Lower lobe of right lung (tissue), 2 donors: ENCODE measurements at places on chromosomes 12 and 14.
A peak's percentile ranks its signal among the peaks of the same experiment; 100 is the strongest.

GRCh38 chr14:104421892-104422828 is 157.4 kb upstream of the C14orf180 start:
- no peak overlapping the region for H3K27ac ChIP-seq
- peaks cover 4% of the 10 kb centered on the region for H3K27me3 ChIP-seq
- no peaks in the 10 kb centered on the region for H3K36me3 ChIP-seq

- no peak overlapping the region for H3K27ac ChIP-seq
- peaks cover 56% of the 10 kb centered on the region for H3K4me1 ChIP-seq
- no peak for DNase-seq
- no peaks in the 10 kb centered on the region for H3K27me3 ChIP-seq
These were observed 80.4 kb downstream of the PITPNM2 start for GRCh38 chr12:123070267-123071081.

DNA sequence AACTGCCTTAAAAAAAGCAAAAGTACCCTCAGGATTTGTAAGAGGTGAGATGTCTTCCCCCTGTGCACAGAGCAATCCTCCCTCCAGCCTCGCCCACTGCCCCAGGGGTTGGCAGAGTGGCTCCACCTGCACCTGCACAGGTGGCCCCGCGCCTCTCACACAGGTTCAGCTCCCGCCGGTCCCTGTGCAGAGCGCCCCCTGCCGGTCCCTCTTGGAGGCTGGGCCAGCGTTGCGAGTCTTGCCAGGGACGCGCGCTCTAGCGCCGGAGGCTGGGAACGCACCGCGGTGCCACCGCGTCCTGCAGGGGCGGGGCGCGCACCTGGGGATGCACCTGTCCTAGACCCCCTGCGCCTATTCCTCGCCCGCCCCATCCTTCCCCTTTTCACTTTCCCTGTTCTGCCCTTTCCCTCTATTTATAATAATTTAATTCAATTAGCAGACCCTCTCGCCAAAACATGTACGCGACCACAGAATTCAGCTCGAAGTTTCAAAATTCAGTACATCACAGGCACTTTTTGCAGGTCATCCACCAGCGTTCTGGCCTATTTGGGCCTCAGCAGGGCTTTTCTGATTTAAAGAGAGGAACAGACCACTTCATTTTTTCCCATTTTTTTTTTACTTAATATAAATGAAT is 618.6 kb downstream of the AACS start:
- no peaks in the 10 kb centered on the region for H3K36me3 ChIP-seq
- H3K27me3 ChIP-seq = peaks cover 4% of the 10 kb centered on the region
- H3K4me3 ChIP-seq = no peak overlapping the region
- DNase-seq = peak; percentile 59
- H3K4me1 ChIP-seq = no peaks in the 10 kb centered on the region

- no peaks in the 10 kb centered on the region for H3K27me3 ChIP-seq
- peak; percentile 94 for DNase-seq
- peak within 1 kb of the TSS; percentile 89 for H3K4me3 ChIP-seq
- no peaks in the 10 kb centered on the region for H3K36me3 ChIP-seq
- H3K4me1 ChIP-seq = peaks cover 30% of the 10 kb centered on the region
These were observed at the start of gene TMTC2 for GRCh38 chr12:82686168-82687020. TMTC2 (plus strand) TSS chr12:82686906.

DNA sequence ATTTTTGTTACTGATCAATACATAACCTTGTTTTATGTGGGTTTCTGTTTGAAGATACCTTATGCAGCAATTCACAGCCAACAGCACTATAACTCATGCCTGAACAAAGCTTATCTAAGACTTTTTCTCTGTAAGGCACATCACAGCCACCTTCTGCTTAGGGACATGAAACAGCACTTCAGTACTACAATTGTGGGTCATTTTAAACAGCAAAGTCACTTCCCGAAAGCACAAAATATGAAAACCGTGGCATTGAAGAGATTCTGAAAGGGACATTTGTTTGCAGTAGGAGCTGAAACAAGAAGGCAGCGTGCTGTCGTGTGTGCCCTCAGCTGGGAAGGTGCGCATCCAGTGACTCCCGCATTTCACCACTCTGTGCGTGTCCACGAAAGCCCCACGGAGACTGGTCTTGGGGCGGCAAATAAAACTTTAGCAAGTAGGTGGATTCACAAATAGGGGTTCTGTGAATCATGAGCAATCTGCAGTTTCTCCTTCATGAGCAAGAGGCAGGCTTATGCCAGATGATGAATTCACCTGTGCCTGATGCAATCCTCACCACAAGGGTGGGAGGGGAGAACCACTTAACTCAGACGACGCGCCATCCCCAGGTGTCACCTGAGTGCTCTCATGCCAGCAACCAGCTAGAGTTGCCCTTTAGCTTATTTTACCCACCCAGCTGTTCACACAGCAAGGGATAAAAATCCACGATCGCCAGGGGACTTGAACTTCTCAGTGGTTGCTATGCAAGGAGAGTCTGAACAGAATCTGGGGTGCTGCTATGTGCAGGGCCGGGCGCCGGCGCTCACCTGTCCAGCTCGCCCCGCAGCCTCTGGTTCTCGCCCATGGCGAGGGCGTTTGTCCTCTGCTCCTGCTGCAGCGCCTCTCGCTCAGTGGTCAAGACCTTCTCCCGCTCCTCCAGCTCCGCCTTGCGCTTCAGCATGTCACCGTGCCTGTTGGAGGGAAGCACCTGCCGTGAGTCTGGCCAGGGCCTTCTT is 54.9 kb upstream of the GPR68 start:
- H3K4me3 ChIP-seq = no peak overlapping the region
- no peaks in the 10 kb centered on the region for H3K4me1 ChIP-seq
- H3K27me3 ChIP-seq = no peaks in the 10 kb centered on the region
- H3K36me3 ChIP-seq = peaks cover 82% of the 10 kb centered on the region

DNA sequence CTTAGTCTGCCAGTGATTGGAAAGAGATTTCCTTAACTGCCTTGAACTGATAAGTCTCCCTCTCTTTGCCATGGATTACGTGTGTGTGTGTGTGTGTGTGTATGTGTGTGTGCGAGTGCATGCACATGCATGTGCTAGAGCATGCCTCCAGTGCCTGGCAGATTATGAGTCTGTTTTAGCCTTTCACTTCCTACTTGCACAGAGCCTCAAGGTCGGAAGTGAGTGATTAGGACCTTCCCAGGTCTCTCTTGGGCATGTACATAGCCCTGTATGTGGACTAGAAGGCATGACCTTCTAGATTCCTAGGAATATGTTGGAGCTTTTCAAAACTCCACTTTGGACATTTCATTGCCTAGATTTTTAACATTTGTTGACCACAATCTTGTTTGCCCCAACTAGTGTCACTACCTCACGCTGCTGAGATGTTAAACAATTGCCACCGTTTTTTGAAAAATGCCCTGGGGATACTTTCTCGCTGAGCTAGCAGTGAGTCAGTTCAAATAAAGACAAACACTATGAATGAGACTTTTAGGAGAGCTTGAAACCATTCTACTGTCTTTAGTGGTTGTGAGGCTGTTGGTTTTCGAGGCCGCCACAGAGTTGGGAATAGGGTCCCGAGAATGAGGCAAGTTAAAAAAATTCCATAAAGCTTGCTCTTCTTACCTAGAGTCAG is 28.2 kb downstream of the KIAA0586 start:
- peaks cover 79% of the 10 kb centered on the region for H3K36me3 ChIP-seq
- H3K27me3 ChIP-seq = no peaks in the 10 kb centered on the region
- no peak for DNase-seq
- no peaks in the 10 kb centered on the region for H3K4me1 ChIP-seq
- no peak overlapping the region for H3K4me3 ChIP-seq
- no peak overlapping the region for H3K27ac ChIP-seq

- DNase-seq = no peak
- no peak overlapping the region for H3K27ac ChIP-seq
- H3K4me3 ChIP-seq = no peak overlapping the region
- no peaks in the 10 kb centered on the region for H3K27me3 ChIP-seq
- H3K36me3 ChIP-seq = no peaks in the 10 kb centered on the region
- H3K4me1 ChIP-seq = no peaks in the 10 kb centered on the region
These were observed 26.8 kb upstream of the CLIP1 start for GRCh38 chr12:122449317-122449716.

- no peaks in the 10 kb centered on the region for H3K4me1 ChIP-seq
- no peak overlapping the region for H3K4me3 ChIP-seq
- no peaks in the 10 kb centered on the region for H3K36me3 ChIP-seq
- DNase-seq = no peak
- no peaks in the 10 kb centered on the region for H3K27me3 ChIP-seq
These were observed 352.6 kb downstream of the BMP4 start for GRCh38 chr14:53603994-53604393.

- no peaks in the 10 kb centered on the region for H3K4me1 ChIP-seq
- H3K36me3 ChIP-seq = no peaks in the 10 kb centered on the region
These were observed 1093.2 kb downstream of the TMEM121 start for GRCh38 chr14:106619606-106620005.

GRCh38 chr12:108734200-108734906 is 3.0 kb upstream of the CORO1C start:
- H3K36me3 ChIP-seq = no peaks in the 10 kb centered on the region
- peaks cover 20% of the 10 kb centered on the region for H3K4me1 ChIP-seq
- no peak overlapping the region for H3K4me3 ChIP-seq
- H3K27me3 ChIP-seq = no peaks in the 10 kb centered on the region
- H3K27ac ChIP-seq = no peak overlapping the region

GRCh38 chr14:95667249-95667693 is 19.0 kb upstream of the TCL1B start:
- H3K4me3 ChIP-seq = no peak overlapping the region
- H3K36me3 ChIP-seq = no peaks in the 10 kb centered on the region
- DNase-seq = no peak
- peaks cover 14% of the 10 kb centered on the region for H3K27me3 ChIP-seq

DNA sequence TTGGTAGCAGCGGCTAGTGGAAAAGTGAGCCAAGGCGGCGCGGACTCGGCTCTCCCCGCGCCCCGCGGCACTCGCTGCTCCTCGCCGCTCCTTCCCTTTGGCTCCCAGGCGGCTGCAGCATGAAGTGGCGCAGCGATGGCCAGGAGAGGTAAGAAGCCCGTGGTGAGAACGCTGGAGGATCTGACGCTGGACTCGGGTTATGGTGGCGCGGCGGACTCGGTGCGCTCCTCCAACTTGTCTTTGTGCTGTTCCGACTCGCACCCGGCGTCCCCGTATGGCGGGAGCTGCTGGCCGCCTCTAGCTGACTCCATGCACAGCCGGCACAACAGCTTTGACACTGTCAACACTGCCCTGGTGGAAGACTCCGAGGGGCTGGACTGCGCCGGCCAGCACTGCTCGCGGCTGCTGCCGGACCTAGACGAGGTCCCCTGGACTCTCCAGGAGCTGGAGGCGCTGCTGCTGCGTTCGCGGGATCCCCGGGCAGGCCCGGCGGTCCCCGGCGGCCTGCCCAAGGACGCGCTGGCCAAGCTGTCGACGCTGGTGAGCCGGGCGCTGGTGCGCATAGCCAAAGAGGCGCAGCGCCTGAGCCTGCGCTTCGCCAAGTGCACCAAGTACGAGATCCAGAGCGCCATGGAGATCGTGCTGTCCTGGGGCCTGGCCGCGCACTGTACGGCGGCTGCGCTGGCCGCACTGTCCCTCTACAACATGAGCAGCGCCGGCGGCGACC is 225.6 kb upstream of the CRY1 start:
- peak; percentile 47 for DNase-seq
- H3K36me3 ChIP-seq = no peaks in the 10 kb centered on the region
- peaks cover 36% of the 10 kb centered on the region for H3K4me1 ChIP-seq
- peaks cover 80% of the 10 kb centered on the region for H3K27me3 ChIP-seq

GRCh38 chr12:42275499-42275898 is 37.5 kb upstream of the YAF2 start:
- H3K27me3 ChIP-seq = no peaks in the 10 kb centered on the region
- H3K36me3 ChIP-seq = no peaks in the 10 kb centered on the region
- H3K4me1 ChIP-seq = no peaks in the 10 kb centered on the region
- no peak overlapping the region for H3K27ac ChIP-seq
- no peak for DNase-seq

GRCh38 chr14:33720284-33720787 is 230.5 kb downstream of the EGLN3 start:
- no peak overlapping the region for H3K27ac ChIP-seq
- H3K36me3 ChIP-seq = no peaks in the 10 kb centered on the region
- no peak overlapping the region for H3K4me3 ChIP-seq
- no peak for DNase-seq
- H3K4me1 ChIP-seq = no peaks in the 10 kb centered on the region
- H3K27me3 ChIP-seq = no peaks in the 10 kb centered on the region

GRCh38 chr12:3578557-3578956 is 87.6 kb downstream of the PRMT8 start:
- H3K4me3 ChIP-seq = no peak overlapping the region
- H3K36me3 ChIP-seq = no peaks in the 10 kb centered on the region
- H3K27ac ChIP-seq = no peak overlapping the region
- no peaks in the 10 kb centered on the region for H3K4me1 ChIP-seq

DNA sequence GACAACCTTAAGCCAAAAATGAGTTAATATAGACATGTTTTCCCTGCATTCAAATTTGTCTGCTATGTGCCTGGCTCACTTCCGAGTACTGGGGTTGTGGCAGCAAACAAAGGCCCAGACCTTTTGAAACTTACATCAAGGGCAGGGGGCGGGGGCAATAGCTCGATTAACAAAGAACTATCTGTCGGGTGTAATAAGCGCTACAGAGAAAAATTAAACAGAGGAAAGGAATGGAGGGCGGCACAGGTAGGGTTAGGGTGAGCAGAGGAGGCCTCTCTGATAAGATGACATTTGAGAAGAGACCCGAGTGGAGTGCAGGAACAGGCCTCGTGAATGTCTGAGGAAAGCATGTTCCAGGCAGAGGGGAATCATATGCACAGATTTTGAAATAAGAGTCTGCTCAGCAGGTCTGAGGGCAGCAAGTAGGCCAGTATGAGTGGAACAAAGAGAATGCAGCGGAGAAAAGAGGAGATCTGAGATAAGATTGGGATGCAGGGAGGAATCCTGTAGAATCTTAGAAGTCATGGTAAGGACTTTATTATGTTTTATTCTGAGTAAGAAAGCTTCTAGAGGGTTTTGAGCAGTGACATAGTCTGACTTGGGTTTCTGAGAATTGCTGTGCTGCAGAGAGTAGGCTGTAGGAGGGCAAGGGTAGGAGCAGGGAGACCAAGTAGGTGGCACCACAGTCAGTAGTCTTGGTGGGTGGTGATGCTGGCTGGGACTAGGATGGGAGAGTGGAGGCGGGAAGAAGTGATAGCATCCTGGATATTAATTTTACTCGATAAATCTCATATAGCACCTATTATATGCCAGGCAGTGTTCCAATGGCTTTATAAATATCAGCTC is 52.6 kb downstream of the BICDL1 start:
- H3K27me3 ChIP-seq = no peaks in the 10 kb centered on the region
- H3K27ac ChIP-seq = no peak overlapping the region
- no peak for DNase-seq
- H3K4me1 ChIP-seq = no peaks in the 10 kb centered on the region
- H3K36me3 ChIP-seq = no peaks in the 10 kb centered on the region
